ENCODE measurements at places on chromosomes 12 and 14. TPM values are rescaled to one million over a fixed set of nuclear protein-coding genes. Genes with fewer than 3 reads are reported as not detected.

Gene KLHDC1
- 5.6 TPM for total RNA-seq

Gene HAL
- total RNA-seq: 7.1 TPM

GRCh38 chr14:23566112-23566777 is 1.3 kb downstream of the AP1G2 start:
- no peaks in the 10 kb centered on the region for H3K36me3 ChIP-seq
- H3K4me3 ChIP-seq: peak overlapping the region; percentile 67
- no peak for DNase-seq
- peak overlapping the region; percentile 68 for H3K27ac ChIP-seq
- H3K27me3 ChIP-seq: no peaks in the 10 kb centered on the region

- H3K27ac ChIP-seq: no peak overlapping the region
- H3K4me3 ChIP-seq: no peak overlapping the region
Observed at GRCh38 chr12:1063852-1064251, 72.8 kb downstream of the ERC1 start.

- DNase-seq: peak; percentile 88
- H3K4me3 ChIP-seq: peak overlapping the region; percentile 64
- peak overlapping the region; percentile 94 for H3K27ac ChIP-seq
- H3K27me3 ChIP-seq: peaks cover 47% of the 10 kb centered on the region
- H3K4me1 ChIP-seq: peaks cover 92% of the 10 kb centered on the region
Observed at GRCh38 chr12:4276524-4277204, 3.1 kb downstream of the CCND2 start.

DNA sequence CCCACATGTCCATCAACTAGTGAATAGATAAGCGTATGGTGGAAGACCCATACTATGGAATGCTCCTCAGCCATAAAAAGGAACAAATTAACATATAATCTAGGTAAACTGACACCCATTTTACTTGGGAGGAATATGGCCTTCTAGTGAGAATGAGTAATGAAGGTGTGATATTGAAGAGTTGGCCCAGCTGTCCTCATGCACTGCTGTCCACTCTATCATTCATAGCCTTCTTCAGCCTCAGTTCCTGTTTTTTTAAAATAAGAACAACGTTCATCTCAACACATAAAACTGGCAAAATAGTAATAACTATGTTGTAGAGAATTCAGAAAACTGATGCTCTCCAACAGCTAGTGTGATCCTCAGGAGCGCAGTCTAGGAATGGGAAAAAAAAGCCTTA is 26.5 kb upstream of the OXA1L start:
- H3K4me3 ChIP-seq: no peak overlapping the region
- H3K36me3 ChIP-seq: no peaks in the 10 kb centered on the region
- no peaks in the 10 kb centered on the region for H3K4me1 ChIP-seq
- DNase-seq: no peak
- no peaks in the 10 kb centered on the region for H3K27me3 ChIP-seq
- H3K27ac ChIP-seq: no peak overlapping the region

Gene GLIPR1L1
- not detected for total RNA-seq

Gene TAS2R9
- not detected for total RNA-seq

GRCh38 chr12:128911861-128912260 is 58.6 kb downstream of the GLT1D1 start:
- no peaks in the 10 kb centered on the region for H3K27me3 ChIP-seq
- no peaks in the 10 kb centered on the region for H3K4me1 ChIP-seq
- no peak overlapping the region for H3K4me3 ChIP-seq
- DNase-seq: no peak
- H3K27ac ChIP-seq: no peak overlapping the region

Gene NXPH4
- total RNA-seq: 0.93 TPM

Gene CPNE6
- total RNA-seq: not detected

- no peak overlapping the region for H3K27ac ChIP-seq
- H3K4me1 ChIP-seq: no peaks in the 10 kb centered on the region
- DNase-seq: no peak
- no peaks in the 10 kb centered on the region for H3K27me3 ChIP-seq
- H3K4me3 ChIP-seq: no peak overlapping the region
Observed at GRCh38 chr12:25269701-25270100, 19.0 kb upstream of the KRAS start.
